Activated naive CD4-positive, alpha-beta T cell (primary cell): ENCODE measurements at places on chromosomes 2 and 18.

- no peak for DNase-seq
Measured at GRCh38 chr2:217304582-217304981, 444.7 kb upstream of the TNP1 start.

GRCh38 chr18:55266981-55267380 is 307.7 kb upstream of the CCDC68 start:
- no peak for DNase-seq

DNA sequence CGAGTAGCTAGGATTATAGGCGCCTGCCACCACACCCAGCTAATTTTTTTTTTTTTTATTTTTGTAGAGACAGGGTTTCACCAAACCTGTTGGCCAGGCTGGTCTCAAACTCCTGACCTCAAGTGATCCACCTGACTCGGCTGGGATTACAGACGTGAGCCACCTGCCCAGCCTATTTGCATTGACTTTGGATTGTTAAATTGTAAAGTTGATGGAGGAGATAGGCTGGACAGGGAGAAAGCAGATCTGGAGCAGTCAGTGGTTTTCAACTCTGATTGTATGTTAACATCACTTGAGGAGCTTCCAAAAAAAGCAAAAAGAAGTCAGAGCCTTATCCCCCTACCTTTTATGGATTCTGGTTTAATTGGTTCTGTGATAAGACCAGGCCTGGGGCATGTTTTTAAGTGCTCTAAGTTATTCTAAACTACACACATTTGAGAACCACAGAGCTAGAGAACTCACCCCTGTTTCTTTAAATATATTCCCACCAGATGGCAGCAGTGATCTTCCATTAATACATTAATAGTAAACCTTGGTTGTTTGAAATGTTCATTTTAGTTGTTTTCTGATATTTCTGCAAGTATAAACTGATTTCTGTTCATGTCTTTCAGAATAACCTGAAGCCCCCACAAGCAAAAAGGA is 7.5 kb downstream of the C2orf49 start:
- DNase-seq, result no peak

DNA sequence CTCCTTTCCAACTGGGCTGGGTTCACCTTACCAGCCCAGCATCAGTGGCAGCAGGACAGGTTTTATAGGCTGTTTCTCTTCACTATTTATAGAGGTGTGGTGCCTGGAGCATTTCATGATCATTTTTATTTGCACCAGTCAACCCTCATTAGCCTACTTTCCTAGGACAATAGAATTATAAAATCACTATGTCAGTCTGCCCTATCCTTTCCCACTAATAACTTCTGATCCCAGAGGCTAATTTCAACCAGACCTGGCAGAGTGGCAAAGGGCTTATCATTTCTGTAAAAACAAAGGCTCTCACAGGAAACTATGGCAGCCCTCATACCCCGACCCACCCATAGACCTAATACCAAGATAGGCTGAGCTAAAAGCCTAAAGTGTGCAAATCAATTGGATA is 243.5 kb upstream of the TMEFF2 start:
- DNase-seq, result no peak

DNA sequence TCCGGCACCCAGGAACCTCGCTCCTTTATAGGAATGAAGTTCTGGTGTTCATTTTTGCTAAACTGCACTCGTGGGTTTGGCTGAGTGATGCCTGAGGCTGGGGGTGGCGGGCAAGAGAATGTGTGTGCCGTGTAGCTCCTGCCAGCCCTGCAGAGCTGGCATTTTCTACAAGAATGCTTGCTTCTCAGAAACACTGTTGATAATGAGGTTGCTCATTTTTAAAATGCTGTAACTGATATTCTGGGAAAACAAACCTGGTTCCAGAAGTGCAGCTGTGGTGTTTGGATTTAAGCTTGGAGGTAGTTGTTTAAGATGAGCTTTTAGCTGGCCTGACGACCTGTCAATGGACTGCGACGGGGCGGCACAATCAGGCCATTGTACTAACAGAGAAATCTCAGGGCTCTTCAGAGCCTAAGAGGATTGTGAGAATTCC is 511.9 kb upstream of the TNP1 start:
- DNase-seq, result no peak

DNA sequence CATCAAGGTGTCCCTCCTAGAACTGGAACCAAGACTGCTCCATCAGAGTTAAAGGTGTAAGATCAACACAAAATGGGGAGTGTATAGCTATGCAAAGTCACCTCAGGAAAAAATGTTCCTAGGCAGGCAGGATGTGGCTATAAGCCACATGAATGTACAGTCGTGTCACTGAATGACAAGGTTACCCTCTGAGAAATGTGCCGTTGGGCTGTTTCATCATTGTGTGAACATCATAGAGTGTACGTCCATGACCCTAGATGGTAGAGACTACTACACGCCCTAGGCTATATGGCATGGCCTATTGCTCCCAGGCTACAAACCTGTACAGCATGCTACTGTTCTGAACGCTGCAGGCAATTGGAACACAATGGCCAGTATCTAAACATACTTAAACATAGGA is 24.5 kb downstream of the TYMS start:
- DNase-seq, result no peak

- DNase-seq, result no peak
Measured at GRCh38 chr2:109644571-109645275, 30.6 kb downstream of the SOWAHC start.

GRCh38 chr2:217877866-217878265 is 124.9 kb downstream of the TNS1 start:
- no peak for DNase-seq

GRCh38 chr2:215697496-215697895 is 261.6 kb upstream of the FN1 start:
- no peak for DNase-seq

- DNase-seq, result no peak
Measured at GRCh38 chr2:24675338-24675737, 117.9 kb downstream of the PTRHD1 start.

DNA sequence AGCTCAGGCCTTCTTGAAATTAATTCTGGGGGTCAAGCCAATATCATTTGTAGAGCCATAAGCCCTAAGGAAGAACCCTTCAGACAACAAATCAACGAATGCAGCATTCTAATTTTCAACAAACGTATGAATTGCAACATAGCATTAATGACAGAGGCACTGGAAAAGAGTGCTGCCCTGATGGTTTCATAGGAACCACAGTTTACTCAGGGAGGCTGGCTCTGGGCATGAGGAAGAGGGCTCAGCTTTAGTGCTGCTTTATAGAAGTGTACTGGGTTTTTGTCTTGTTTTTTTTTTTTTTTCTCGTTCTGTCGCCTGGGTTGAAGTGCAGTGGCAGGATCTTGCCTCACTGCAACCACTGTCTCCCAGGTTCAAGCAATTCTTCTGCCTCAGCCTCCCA is 36.1 kb upstream of the CAB39 start:
- no peak for DNase-seq

DNA sequence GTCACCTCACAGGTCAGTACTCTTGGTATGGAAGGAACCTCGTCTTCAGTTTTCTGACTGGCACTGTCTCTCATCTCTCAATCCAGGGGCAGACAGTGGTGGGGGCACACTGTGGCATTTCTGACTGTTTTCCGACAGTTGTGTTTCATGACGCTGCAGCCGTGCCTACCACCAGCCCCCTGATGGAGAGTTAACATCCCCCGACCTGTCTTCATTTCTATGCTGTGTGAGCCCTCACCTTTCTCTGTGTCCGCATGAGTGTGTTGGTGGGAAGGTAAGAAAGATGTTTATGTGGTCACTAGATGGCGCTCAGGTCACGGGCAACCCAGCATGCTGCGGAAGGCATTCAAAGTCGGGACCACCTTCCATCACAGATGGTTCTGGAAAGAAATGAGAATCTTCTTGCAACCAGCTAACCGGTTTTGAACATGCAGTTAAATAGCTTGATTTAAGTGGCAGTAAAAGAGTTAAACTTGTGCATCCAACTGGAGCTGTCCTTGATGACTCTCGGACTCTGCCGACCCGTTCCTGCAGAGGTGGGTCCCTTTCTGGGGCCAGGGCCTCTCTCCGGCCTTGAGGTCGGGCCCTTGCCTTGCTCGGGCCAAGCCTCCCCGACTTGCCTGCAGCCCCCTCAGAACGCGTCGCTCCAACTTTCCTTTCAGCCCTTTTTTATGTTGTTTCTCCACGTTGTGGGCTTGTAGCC is 92.4 kb downstream of the DYSF start:
- no peak for DNase-seq

GRCh38 chr18:48566589-48566988 is 27.8 kb downstream of the CTIF start:
- no peak for DNase-seq

GRCh38 chr2:151037434-151037833 is 224.2 kb downstream of the RBM43 start:
- DNase-seq, result no peak

DNA sequence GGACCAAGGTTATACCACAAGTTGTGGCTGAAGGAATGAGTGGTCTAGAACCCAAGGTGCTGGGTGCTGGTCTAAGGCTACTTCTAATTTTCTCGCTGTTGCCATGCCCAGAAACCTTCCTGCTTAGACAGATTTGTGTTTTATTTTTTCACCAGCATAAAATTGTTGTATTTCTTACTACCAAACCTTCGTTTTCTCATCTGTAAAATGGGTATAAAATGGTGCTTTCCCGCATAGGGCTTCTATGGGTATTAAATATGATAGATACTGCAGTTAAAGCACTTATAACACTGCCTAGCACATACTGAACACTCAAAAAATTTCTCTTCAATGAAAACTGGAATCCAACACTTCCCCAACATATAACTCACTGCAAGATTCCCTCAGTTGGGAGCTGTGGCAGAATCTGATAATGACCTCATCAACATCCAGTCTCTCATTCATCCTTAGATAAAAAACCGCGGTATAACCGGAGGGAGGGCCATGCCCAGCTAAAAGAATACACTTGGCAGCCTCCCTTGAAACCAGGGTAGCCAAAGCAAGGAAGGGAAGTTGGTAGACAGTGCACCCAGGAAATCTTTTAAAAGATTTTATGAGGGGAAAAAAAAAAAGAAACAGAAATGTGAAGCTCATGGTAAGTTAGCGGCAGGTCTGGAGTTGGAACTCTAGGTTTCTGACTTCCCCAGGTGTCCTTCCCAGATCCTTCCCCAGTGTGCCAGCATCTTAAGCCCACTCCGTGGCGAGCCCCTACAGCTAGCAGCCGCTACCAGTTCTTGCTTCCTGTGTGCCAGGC is 1.2 kb downstream of the NEMP2 start:
- peak; percentile 29 for DNase-seq

- DNase-seq, result no peak
Measured at GRCh38 chr18:4130734-4131719, 324.1 kb downstream of the DLGAP1 start.

DNA sequence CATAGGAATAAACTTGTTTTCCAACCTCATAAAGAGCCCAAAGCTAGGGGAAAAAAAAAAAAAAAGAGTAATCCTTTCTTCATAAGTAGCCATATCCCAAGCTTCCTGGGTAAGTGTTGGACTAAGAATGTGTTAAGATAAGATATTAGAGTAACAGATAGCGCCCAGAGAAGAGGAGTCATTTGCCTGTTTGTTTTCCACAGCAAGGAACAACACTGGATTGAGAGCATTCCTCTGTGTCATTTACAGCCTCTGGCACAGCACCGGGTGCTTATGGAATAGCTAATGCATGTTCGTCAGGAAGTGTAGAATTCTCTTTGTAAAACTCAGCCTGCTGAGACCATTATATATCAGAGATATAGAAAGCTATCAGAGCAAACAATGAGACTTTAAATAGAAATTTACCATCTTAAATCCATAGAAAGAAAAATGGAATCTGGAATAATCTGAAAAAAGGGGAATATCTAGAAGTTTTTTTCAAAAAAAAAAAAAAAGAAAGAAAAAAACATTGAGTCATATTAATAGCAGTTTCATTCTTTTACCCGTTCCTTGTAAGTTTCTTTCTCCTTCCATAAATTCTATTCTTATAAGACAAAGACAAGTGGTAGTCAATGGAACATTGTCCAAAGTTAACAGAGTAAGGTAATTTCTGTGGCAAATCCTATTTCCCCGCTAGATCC is 37.6 kb downstream of the LRP2 start:
- no peak for DNase-seq

- DNase-seq, result no peak
Measured at GRCh38 chr2:150165988-150166312, 321.5 kb downstream of the RND3 start.

DNA sequence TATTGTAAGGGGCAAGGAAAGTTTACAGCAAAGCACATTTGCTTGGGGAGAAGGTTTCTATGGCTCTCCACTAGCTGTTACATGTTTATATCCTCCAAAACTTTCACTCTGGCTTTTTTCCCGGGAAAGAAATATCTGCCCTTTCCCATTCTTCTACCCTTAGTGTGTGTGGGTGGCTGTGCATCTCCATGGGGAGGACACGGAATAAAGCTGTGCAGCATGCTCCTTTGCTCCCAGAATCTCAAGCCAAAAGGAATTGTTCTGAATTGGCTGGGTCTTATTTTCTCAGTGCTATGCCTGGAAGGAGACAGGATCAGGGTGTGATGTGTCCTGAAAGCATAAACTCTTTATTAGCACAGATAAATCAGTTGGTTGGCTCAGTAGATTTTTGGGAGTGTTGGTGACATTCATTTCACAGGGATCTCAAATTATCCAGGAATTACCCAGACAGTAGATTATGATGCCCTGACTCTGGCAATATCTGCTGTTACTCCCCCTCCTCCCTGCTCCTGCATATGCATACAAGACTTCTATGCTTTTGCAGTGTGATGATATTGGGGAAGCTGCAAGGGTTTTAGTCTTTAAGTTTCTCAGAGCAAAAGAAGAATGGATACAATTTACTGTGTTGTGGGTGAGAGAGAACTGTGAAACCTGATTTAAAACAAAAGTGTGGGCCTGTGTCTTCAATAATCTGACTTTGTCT is 63.1 kb downstream of the PARD3B start:
- DNase-seq, result no peak

GRCh38 chr2:11082880-11083279 is 72.4 kb upstream of the SLC66A3 start:
- DNase-seq, result no peak

DNA sequence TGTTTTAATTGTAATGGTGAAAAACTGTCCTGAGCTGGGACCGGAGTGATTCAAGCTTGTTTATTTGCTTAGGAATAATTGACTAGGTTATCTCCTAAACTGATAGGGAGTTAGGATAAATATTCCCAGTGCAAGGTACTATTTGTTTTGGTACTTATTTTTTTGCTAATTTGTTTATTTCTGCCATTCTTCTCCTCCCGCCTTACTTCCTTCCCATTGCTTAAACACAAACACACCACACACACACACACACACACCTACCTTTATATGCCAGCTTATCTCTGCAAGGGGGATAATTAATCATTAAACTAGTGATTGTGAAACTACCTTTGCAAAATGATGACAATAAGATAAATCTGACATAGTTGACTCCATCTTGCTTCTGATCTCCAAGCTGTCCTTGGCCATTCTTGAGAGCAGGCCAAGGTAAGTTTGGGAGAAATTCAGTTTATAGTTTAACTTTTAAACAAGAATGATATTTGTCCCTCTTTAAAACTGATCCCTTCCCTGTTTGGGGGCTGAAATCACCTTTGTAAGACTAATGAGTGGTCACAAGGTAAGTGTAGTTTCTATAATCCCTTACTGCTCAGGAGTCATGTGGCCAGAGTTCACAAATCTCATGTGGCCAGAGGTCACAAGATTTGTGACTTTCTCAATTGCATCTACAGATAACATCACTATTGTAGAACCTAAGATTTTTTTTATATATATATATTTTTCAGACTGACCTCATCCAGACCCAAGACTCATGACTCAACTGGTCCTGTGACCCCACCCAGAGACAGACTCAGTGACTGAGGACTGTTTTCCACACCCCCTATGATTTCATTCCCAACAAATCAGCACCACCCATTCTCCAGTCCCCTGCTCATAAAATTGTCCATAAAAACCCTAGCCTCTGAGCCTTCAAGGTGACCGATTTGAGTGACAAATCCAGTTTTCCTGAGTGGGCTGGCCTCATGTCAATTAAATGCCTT is 83.1 kb upstream of the LRRTM4 start:
- DNase-seq, result no peak

- no peak for DNase-seq
Measured at GRCh38 chr2:240781471-240782220, 38.4 kb downstream of the KIF1A start.
